GM12878 (cell line): ENCODE measurements at places on chromosomes 4 and X.

DNA sequence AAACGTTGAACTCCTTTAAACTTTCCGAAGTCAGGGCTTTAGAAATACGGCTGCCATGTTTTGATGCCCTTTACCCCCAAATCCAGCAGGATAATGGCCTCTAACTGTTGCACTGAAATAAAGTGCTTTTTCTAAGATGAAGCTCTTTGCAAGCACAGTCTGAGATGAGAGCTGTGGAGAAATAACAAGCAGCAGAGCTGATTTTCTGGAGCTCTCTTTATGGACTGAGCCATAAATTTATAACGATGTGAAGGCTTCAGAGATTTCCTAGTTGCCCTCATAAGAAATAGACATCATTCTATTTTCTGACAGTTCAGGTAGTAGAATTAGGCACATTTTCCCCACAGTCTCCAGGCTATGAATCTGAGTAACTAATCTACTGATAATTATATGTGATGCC, 567.3 kb downstream of the PDHA2 start:
- DNase-seq: no peak

- DNase-seq: no peak
Measured at GRCh38 chrX:2627272-2627867, 63.7 kb upstream of the CD99 start.

GRCh38 chrX:118370921-118371624, 25.2 kb downstream of the WDR44 start:
- DNase-seq: no peak

GRCh38 chr4:33104273-33104672, 2384.1 kb downstream of the PCDH7 start:
- DNase-seq: peak; percentile 2

DNA sequence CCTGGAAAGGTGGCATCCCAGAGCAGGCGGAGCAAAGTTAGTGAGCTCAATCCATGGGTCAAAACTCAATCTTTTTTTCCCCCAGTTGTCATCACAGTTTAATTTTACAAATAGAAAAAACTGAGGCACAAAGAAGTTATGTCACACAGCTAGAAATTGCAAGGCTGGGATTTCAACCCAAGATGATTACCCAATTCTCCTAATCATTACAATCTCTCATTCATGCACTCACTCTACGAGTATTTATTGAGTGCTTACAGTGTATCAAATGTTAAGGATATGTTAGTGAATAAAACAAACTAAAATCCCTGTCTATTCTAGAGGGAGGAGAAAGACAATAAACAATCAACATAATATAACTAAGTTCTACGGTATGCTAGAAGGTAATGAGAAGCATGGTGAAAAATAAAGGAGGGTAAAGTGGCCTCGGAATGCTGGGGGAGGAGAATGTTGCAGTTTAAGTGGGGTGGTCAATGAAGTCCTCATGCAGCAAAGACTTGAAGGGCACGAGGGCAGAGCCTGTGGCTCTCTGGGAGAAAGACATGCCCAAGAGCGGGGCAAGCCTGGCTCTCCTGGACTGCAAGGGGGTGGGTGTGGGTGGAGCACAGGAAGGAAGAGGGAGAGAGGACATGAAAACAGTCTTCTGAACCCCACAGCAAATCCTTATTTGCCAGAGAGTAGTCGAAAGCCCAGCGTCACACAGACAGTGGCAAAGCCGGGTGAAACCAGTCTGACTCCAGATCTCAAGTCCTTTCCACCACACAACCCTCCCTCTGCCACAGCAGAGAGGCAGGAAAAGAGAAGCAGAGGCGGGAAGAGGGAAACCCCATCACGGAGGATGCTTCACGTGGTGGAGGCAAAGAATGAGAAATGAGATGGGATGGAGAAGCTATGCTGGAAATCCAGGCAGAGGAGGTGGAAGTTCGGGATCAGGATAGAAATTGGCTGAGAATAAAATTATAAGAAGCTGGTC, 48.3 kb downstream of the RAB33B start:
- no peak for DNase-seq

DNA sequence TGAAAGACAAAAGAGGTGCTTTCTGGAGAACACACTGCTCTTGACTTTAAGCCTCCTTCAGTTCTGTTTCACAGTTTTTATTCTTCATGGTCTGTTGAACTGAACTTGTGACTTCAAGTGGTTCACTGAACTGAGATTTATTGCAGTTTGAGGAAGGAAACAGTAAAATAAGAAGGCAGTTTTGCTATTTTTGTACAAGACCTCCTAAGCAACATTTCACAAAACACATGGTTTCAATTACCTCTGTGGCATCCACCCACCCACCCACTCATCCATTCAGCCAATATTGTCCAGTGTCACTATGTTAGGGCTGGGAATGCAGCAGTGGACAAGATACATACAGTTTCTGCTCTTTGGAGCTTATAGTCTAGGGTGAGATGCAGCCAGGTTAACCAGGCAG, 131.3 kb downstream of the IL1RAPL2 start:
- DNase-seq: no peak

DNA sequence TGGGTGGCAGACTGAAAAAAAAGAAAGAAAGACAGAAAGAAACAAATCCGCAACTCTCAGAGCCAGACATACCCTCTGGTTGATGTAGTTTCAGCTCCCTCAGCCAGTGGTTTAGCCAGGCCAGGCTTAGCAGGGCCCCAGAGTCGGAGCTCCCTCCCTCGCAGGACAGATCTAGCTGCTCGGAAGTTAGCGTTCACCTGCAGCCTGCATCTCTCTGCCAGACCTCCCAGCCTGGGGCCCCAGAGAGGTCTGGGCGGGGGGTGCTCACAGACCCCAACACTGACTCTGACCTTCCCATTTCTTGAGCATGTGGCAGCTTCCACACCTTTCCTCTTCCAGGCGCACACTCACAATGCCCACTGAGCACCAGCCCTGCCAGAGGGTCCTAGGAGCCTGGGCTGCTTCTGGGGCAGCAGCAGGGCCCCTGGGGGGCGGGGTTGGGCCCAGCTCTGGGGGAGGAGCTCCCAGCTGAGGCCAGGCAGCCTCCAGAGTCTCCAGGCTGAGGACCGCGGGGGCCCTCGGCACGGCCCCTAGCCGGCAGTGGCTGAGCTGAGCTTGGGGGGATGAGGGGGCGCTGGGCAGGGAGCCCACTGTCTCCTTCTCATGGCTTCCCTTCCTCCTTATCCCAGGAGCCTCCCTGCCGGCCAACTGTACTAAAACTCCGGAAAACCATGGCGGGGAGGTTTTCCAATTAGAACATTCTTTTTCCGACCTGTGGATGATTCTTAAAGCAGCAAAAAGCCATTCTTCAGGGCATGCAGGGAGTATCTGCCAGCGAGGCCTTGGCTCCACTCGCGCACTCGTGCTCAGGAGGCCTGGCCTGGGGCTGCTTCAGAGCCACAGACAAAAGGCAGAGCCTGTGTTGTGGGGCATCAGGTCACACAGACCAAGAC, 4.6 kb upstream of the ZNF185 start:
- no peak for DNase-seq

- DNase-seq: no peak
Measured at GRCh38 chr4:130249002-130249401, 1153.0 kb downstream of the C4orf33 start.

- DNase-seq: no peak
Measured at GRCh38 chr4:138451276-138451663, 209.1 kb upstream of the SLC7A11 start.

DNA sequence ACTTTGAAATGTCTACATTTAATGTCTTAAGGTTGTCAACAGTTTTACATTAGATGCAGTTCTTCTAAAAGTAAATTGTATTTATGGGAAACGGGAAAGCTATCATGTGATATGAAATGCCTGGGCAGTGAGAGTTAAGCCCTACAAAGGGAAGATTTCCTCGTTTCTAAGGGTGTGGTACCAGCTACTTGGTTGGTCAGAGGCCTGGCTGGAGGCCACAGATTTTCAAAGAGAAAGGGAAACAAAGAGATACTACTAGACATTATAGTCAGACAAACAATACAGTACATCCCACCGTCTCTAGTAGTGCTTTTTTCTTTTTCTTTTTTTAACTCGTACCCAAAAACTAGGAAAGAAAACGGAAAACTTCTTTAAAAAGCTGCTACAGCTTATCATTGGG, 467.8 kb downstream of the PCDH7 start:
- DNase-seq: no peak

- no peak for DNase-seq
Measured at GRCh38 chr4:8846826-8847225, 24.8 kb downstream of the HMX1 start.

GRCh38 chr4:176435901-176436292, 116.1 kb downstream of the SPCS3 start:
- DNase-seq: no peak

DNA sequence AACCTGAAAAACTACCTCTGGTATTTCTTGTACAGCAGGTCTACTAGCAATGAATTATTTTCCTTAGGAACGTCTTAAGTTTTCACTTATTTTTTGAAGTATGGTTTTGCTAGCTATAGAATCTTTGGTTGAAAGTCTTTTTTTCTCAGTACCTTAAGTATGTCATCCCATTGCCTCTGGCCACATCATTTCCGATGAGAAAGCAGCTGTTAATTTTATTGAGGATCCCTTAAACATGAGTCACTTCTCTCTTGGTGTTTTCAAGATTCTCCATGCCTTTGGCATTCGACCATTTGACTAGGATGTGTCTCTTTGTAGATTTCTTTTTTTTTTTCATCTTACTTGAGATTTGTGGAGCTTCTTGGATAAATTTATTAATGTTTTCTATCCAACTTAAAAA, 803.8 kb upstream of the AMOT start:
- no peak for DNase-seq

DNA sequence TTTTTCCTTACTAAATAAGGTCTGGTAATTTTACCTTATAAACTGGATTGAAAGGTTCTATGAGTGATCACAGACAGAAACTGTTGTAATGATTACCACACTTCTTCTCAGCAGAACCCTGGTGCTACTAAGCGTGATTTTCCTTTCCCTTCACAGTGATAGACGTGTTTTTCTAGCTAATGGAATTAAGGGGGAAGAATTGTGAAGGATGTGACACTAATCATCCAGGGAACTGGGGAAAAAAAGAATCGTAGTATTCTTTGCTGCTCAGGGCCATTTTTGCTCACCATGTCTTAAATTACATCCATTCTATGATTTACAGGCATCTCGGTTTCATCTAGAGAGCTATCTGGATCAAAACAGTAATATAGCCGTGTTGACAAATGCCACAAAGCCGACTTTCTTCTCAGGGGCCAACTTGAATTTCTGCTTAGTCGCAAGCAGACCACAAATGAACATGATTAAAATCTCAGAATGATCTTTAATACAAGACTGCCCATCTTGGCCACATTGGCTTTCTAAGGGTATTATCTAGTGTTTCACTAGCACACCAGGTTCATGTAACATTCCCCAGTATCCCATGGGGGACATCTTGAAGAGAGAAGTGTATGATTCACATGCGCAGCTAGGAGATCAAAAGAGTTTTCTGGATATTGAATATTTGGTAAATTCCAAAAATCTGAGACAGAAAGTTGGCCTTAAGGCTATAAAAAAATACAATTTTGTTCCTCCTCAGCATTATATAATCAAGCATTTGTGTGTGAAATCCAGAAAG, 154.0 kb downstream of the UGT8 start:
- DNase-seq: no peak

DNA sequence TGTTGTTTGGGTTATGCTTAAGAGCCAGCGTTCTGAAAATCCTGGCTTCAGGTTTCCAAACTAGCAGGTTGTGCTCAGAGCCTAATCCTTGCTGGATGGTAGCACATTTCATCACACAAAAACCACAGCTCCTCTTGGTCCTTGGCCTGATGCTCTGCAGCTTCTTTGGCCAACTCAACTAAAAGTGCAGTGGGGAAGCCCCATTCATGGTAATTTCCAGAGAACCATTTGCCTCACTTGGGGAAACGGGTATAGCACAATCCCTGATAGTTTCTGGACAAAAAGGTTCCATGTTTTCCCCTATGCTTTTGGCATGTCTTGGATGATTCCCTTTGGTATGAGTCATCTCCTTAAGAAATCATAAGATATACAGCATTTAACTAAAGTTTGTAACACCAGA, 78.7 kb downstream of the SYNPO2 start:
- DNase-seq: no peak

DNA sequence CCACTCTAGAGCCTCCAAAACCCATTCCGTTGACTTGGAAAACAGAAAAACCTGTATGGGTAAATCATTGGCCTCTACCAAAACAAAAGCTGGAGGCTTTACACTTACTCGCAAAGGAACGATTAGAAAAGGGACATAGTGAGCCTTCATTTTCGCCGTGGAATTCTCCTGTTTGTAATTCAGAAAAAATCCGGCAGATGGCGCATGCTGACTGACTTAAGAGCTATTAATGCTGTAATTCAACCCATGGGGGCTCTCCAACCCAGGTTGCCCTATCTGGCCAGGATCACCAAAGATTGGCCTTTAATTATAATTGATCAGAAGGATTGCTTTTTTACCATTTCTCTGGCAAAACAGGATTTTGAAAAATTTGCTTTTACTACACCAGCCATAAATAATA, 60.8 kb downstream of the ZNF732 start:
- peak; percentile 11 for DNase-seq

GRCh38 chr4:1172971-1173757, 781 bp upstream of the SPON2 start:
- no peak for DNase-seq

DNA sequence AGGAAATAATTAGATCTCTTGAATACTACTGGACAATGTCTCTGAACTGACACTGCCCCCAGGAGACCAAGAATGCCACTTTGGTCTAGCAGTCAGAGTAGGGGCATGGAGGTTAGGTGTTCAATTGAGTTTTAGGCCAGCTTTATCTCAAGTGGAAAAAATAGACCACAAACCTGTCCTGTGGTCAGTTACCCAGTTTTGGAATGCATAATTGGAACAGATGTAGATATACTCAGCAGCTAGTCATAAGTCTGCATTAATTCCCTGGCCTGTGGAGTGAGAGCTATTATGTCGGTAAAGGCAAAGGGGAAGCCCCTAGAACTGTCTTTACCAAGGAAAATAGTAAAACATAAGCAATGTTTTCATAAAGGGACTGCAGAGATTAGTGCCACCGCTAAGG, 587.7 kb downstream of the GLUD2 start:
- DNase-seq: no peak

- no peak for DNase-seq
Measured at GRCh38 chrX:118631586-118631985, 95.8 kb upstream of the IL13RA1 start.

GRCh38 chr4:48518143-48518542, 28.1 kb downstream of the ZAR1 start:
- DNase-seq: no peak

DNA sequence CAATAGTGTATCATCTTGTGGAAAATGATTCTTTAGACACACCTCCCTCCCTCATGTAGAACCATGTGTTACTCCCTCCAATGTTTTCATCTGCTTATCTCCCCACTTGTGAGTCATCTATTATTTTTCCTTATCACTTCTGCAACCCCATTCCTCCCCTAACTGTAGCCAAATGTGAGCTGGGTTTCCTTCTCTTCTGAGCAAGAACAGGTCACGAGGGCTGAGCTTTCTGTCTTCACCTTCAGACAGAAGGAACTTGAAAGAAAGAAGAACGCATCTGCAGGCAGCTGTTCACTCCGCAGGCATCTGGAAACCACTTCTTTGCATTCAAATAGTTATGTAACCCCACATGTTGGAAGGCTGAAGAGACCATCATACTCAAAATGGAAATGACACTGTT, 1.8 kb downstream of the PPP1R2C start:
- no peak for DNase-seq
